ENCODE measurements at places on chromosomes 1 and 21.

DNA sequence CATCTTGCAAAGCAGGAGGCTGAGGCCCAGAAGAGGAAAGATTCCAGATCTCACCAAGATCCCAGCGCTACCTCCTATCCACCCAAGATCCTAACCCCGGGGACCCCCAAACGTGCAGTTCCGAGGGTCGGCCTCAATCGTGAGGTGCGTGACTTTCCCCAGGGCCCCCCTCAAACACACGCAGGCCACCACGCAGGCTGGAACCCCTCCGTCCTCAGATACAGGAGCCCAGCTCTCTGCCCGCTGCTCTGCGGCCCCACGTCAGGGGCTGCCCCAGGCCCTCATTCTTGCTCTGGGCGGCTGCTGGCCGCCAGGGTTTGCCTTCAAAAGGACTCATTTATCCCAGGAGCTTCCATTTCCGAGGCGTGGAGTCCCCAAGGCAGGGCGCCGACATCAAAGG lies 39.9 kb downstream of the KRTAP10-1 start:
- no peak for DNase-seq

DNA sequence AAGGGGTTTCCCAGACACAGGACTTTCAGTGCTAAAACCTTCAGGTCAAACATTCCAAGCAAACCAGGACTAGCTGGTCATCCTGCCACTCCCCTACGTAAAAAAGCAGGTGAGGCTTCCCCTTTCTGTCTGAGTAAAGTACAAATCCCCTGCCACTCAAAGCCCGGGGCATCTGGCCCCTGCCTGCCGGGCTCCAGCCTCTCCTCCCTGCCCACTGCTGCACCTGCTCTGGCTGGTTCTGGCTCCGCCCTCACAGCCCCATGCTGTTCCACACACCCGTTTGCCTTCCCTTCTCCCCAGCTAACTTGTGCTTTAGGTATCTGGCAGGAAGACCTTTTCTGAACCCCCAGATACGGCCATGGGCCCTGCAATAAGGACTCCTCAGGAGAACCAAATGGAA lies 23.3 kb upstream of the S100A7 start:
- DNase-seq, result peak; percentile 36

DNA sequence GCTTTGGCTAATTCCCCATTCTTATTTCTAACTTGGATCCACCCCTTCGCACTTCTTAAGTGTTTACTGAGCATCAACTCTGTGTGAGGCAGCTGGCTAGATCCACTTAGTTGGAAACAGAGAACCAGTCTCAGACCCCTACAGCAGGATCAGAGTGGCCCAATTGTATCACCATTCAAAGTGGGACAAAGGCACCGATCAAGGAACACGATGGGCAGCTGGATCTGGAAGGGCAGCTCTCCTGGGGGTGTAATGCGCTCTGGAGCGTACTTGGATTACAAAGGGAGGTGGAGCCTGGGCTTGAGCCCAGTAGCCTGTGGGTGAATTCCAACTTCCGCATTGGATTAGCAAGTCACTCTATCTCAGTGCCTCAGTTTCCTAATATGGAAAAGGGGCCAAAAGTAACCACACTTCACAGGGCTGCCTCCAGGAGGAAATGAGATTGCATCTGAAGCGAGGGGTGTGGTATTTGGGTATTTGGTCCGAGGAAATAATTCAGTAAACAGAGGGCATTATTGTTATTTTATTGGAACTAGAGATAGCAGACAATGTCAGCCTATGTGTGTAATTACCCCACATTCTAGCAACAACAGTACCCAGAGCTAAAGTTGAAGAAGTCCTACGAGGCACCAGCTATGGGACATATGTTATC lies 11.9 kb downstream of the ECE1 start:
- no peak for DNase-seq

GRCh38 chr21:43739621-43740435 lies 20.9 kb downstream of the PDXK start:
- DNase-seq, result no peak

- DNase-seq, result no peak
These were observed 810 bp upstream of the HLX start for GRCh38 chr1:220878191-220879075.

DNA sequence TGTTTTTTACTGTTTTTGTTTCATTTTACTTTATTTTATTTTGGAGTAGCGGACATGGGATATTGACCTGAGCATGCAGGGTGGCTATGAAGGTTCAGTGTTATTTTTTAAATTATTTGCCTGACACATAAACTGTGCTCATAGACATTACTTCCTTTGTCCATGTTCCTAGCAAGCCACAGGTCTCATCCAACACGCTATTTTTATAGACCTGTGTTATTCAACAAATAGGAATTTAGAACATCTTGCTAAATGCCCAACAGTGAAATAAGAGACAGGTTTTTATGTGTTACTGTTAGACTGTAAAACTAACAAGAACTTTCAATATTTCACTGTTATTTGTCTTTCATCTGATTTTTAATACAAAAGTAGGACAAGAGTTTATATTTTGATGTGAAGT lies 756.4 kb downstream of the KCNT2 start:
- DNase-seq, result no peak

GRCh38 chr1:147613506-147613905 lies 56.8 kb downstream of the ACP6 start:
- peak; percentile 71 for DNase-seq

DNA sequence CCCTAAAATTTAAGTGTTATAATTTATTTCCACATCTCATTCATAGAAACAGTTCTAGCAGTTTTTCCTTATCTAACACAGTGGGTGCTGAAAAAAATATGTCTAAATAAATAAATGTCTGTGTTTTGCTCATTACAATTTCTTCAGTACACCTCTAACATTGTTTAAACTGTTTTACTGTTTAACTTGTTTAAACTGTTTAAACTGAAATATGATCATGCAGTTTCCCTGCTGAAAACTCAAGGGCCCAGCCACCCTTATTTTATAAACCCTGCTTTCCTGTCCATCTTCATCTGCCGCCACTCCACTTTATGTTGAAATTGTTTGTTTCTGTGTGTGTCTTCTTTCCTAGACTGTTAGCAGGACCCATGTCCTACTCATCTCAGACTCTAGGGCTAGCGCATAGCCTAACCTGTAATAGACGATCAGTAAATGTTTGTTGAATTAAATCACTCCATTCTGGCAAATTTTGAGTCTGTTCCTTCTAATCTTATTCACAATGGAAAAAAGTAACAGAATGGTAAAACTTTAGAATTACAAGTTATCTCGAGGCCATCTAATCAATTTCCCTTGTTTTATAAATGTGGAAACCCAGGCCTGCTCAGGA lies 9.4 kb upstream of the PIK3C2B start:
- no peak for DNase-seq

DNA sequence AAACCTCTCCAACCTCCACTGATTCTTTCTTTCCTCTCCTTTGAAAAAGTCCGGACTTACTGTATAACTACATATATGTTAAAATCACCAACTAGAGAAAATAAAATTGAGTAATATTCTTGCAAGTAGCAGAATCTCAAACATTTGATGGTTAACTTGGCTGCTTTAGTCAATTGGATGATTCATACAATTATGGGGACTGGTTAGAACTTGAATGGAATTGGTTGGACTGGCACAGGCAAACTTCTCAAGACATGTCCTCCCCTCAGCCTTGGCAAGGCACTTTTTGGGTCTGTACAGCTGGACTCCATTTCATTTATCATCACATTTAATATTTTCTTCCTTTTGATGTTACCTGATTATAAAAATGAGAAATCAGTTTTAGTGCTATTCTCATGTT lies 6.5 kb downstream of the WLS start:
- DNase-seq, result no peak

GRCh38 chr1:115507901-115508300 lies 133.9 kb upstream of the VANGL1 start:
- no peak for DNase-seq

DNA sequence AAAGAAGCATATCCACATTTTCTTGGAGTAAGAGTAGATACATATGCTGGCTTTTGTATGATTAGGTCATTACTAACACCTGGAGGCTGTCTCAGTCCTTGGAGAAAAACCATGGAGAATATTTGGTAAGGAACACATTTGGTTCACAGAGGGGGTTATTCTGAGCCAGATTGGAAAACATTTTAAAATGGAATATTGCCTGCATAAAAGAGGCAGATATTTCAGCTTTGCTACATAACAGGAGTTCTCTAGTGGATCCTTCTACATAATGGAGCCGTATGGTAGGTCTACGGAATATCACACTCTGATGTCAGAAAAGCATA lies 415.1 kb downstream of the ADGRL2 start:
- DNase-seq, result no peak

- peak; percentile 23 for DNase-seq
These were observed 96.6 kb downstream of the FGGY start for GRCh38 chr1:59393211-59394180.

DNA sequence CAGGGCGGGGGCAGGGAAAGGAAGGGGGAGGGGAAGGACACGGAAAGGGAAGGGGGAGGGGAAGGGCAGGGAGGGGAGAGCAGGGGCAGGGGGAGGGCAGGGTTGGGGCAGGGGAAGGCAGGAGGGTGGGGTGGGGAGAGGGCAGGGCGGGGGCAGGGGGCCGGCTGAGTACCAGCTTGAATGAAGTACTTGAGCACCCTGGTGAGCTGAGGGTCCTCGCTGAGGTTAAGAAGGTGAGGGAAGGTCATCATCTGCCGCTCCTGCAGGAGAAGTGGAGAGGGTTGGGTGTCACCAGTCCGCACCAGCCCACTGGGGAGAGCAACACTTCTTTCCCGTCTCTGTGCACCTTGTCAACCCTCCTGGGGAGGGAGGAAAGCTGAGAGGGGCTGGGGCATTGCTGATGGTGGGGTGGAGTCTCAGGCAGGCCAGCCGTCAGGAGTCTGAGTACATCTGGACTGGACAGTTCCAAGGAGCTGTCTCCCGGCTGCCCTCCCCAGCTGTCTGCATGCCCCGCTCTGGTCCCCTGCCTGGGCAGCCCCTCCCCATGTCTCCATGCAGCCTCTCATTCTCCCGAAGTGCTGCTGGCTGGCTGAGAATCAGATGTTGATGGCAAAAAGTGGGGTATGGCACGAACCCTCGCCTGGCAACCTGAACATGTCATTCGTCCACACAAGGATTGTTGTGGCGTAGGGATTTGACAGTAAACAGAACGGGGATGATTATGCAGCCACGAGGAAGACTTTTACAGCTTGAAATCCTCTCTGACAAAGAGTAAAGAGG lies 70.0 kb downstream of the SCCPDH start:
- peak; percentile 69 for DNase-seq

DNA sequence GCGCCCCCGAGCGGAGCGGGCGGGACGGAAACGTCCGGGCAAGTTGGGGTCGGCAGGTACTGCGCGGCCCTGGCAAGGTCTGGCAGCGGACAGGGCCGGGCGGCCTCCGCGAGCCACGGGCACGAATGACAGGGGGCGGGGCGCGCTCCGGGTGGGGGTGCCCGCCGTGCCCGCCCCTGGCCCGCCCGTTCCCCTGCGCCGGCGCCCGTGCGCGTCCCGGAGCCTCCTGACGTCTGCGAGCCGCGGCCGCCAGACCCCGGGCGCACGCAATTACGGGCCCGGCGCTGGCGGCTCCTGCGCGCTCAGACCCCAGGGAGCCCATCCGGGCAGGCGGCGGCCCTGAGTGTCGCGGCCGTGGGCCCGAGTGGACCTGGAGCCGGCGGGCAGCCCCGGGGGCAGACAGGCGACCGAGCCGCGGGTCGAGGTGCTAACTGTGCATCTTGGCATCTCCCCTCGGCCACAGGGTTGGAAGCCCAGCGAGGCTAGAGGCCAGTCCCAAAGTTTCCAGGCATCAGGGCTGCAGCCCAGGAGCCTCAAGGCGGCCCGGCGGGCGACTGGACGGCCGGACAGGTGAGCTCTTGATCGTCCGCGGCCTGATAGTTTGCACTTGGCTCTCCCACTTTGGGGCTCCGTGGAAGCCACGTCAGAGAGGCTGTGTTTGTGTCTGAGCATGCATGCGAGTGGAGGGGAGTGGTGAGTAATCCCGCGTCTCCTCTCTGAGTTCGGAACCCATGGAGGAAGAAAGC lies 918 bp downstream of the MIB2 start:
- no peak for DNase-seq

GRCh38 chr1:150093805-150094204 lies 26.2 kb downstream of the VPS45 start:
- DNase-seq, result no peak

GRCh38 chr21:14454016-14455009 lies 71.4 kb upstream of the HSPA13 start:
- DNase-seq, result no peak

- DNase-seq, result no peak
These were observed 4.4 kb downstream of the S100A8 start for GRCh38 chr1:153386500-153386901.

DNA sequence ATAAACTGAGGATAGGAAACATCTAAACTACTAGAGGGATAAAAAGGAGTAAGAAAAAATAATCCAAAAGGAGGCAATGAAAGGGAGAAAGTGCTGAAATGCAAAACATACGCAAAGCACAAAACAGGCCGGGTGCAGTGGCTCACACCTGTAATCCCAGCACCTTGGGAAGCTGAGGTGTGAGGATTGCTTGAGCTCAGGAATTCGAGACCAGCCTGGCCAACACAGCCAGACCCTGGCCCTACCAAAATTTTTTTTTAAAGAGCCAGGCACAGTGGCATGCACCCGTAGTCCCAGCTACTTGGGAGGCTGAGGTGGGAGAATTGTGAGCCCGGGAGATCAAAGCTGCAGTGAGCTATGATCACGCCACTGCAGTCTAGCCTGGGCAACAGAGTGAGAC lies 10.5 kb downstream of the SPOCD1 start:
- DNase-seq, result no peak

DNA sequence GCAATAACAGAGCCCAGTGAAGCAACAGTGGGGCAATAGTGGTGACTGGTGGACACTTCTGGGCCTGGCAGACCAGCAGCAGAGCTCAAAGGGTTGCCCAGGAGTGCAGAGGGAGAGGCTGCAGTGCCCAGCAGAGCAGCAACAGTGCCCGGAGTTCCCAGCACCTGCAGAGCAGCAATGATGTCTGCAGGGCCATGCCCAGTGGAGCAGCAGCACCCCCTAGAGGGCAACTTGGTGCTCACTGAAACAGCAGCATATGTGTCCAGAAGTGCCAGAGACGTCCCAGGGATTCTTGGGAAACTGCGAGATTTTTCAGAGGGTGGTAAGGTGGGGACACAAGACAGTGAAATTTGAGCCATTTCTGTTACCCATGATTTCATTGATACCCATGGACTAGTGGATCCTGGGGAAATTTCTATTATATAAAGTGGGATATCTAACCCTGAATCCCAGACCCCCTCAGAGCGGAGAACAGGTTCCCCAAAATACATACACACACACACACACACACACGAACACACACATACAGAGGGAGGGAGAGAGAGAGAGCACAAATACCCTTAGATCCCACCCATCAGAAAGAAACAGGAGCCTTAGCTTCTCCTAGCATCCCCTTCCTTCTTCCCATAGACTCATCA lies 156.9 kb upstream of the GJB5 start:
- peak; percentile 79 for DNase-seq

DNA sequence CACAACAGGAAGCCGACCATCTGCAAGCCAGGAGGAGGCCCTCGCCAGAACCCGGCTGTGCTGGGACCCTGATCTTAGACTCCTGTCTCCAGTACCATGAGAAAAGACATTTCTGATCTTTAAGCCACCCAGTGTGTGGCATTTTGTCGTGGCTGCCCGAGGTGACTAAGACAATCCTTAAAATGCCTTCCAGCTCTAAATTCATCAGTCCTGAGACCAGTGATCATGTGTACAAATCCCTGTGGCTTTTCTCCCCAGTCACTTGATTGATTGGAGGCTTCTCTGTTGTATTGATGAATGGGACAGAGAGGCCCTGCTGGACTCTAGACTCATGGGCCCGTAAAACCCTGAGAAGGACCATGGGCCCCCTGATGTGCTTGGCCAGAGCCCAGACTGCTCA lies 36.1 kb downstream of the B3GALT5 start:
- no peak for DNase-seq

GRCh38 chr1:171485375-171486047 lies at the start of gene PRRC2C:
TSS of gene PRRC2C (plus strand) at chr1:171485530. CDS start at chr1:171512089, 26,559 bp downstream.
- peak; percentile 95 for DNase-seq
